ENCODE measurements at places on chromosomes 4 and X.
A peak's percentile ranks its signal among the peaks of the same experiment; 100 is the strongest.

GRCh38 chr4:124060261-124060918 is 652.1 kb downstream of the ANKRD50 start:
- DNase-seq = no peak

GRCh38 chr4:106238820-106239420 is 77.1 kb downstream of the TBCK start:
- DNase-seq = peak; percentile 11

- DNase-seq = no peak
These were observed 27.4 kb downstream of the HMGN5 start for GRCh38 chrX:81174286-81174685.

GRCh38 chr4:153265306-153266047 is 61.2 kb downstream of the TRIM2 start:
- peak; percentile 63 for DNase-seq

DNA sequence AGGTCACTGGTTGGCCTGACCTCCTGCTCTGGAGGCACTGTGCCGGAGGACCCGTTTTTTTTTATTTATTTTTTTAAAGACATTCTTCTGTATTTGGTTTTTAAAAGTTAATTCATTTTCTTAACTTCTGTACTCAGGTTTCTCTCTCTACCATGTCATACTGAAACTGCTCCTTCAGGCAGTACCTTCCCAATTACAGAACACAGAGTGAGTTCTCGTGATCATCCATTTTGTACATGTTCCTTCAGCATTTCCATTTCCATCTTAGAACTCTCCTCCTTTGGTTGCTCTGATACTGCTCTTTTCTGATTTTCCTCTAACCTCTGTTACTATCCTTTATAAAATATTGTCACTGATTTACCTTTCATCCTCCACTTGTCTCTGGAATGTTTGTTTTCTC is 17.9 kb downstream of the UBE2K start:
- DNase-seq = no peak

DNA sequence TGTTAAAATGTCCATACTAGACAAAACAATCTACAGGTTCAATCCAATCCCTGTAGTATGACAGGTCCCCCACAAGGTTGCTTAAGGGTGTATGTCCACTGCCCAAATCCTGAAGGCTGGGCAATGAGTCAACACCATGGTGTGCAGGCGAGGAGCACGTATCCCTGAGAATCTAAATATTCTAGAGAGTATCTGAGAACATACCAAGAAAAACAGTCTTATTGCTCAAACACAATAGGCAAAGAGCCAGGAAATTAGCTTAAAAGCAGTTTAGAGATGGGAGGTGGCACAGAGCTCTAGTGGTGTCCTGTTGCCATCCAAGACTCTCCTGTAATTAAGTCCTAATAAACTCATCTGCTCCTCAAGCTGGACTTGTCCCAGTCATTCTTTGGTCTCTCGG is 37.0 kb downstream of the RCHY1 start:
- DNase-seq = no peak

DNA sequence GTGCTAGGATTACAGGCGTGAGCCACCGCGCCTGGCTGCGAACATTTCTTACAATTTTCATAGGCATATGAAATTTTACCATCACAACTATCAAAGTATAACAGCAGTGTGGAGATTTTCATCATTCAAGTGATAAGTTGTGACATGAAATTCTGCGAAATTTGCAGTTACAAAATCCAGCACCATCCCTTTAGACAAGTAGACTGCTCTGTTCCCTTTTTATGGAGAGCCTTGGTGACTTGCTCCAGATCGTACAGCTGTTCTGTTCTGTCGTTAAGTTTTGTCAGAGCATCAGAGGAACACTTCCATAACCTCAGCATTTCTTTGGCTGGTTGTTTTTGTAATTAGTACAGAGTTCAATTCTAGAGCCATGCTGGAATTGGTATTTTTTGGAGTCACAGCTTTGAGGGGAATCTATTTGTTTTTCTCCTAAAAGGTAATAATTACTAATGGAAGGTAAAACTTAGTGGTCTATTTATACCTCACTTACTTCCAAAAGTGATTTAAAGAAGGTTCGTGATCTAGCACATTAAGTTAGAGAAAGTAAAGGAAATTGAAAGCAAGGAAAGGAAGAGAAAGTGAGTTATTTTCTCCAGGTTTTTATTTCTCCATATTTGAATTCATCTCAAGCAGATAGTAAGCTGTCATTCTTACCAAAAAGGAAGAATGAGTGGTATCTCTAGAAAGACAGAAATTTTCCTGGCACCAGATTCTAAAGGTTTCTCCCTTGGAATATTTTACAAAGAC is 22.1 kb downstream of the ZRSR2 start:
- DNase-seq = no peak

DNA sequence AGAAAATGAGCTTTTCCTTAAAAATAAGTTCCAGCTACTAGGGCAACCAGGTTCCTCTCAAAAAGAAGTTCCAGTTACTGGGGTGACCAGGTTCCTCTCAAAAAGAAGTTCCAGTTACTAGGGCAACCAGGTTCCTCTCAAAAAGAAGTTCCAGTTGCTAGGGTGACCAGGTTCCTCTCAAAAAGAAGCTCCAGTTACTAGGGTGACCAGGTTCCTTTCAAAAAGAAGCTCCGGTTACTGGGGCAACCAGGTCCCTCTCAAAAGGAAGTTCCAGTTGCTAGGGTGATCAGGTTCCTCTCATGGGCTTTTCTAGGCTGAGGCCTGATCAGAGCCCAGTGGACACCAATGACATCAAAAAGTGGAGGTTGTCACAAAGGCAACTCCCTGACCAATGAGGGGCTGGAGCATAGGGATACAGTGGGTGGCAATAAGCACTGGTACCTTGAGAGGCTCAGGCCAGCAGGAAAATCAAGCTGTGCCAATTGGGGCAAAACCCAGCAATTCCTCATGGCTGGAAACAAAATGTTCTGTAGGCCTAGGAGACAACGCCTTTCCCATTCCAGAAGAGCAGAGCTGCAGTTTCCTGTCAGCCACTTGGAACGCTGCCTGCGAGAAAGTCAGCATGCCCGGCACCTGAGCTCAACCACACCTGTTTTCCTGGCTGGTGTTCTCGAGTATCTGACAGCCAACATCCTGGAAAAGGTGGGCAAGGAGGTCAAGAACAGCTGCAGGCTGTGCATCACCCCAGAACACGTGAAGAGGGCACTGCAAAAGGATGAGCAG is 12.3 kb upstream of the SYTL5 start:
- DNase-seq = no peak

DNA sequence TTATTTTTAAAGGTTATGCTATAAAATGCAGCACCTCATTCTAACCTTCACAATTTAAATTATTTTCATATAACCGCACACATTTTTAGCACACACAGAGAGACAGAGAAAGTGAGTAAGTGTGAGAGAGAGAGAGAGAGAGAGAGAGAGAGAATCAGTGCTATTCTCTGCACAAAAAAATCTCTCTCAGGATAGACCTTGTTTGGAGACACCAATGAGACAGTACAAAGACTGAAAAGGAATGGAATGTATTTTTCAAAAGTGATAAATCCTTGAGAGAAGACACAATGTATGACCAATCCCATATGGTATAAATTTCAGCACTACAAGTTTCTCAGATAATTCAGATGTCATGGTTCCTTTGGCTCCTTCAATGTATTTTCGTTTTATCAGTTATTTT is 132.1 kb upstream of the PCDH18 start:
- DNase-seq = no peak

- no peak for DNase-seq
These were observed 1890.7 kb upstream of the PCDH10 start for GRCh38 chr4:131258361-131258760.

GRCh38 chrX:44011506-44011905 is 38.3 kb upstream of the NDP start:
- DNase-seq = no peak

GRCh38 chr4:1449475-1449832 is 43.2 kb upstream of the NKX1-1 start:
- no peak for DNase-seq

DNA sequence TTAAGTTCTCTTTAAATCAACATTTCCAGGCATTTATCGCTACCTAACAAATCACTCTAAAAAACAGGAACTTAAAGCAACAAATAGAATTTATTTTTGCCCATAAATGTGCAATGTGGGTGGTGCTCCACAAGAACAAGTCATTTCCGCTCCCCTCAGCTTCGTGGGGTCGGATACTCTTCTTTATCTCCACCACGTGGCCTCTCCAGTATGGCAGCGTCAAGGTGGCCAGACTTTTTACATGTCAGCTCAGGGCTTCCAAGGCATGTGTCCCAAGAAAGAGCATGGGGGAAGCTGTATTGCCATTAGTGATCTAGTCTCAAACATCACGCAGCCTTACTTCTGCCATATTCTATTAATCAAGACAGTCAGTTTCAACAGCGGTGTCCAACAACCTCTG is 249.2 kb upstream of the NOCT start:
- no peak for DNase-seq

- no peak for DNase-seq
These were observed 55.2 kb upstream of the SLIT2 start for GRCh38 chr4:20196476-20196875.

GRCh38 chr4:73764513-73764912 is 24.1 kb downstream of the CXCL8 start:
- DNase-seq = no peak

- no peak for DNase-seq
These were observed 25.7 kb downstream of the TRPC5 start for GRCh38 chrX:112056886-112057285.
